ENCODE measurements at places on chromosomes 16 and 17.

DNA sequence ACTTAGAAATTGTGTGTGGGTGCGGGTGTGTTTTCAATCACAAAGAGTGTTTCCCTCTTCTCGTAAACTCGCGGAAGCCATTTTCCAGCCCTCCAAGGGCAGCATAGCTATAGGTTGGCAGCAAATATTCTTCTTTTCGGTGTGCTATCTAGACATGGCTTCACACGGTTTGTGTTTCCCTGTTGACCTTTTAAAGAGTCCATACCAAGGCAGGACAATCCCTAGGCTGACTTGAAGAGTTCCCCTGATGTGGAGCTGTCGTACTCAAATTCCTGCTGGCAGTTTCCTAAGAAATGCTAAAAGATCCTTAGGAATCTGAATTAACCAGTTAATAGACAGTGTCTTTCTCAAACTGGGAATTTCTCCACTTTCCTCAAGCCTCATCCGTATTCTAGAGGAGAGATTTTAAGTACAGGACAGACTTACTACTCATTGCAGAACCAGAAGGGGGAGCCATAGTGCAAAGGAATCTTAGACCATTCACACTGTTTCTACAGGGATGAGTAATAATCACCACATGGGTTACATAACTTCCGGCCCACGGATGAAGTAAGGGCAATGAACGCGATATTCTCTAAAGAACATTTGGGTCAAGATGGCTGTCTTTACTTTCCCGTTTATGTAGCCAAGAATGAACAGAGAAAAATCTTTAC is 288.6 kb upstream of the ELAC2 start:
- DNase-seq: peak; percentile 10

- no peak for DNase-seq
Measured at GRCh38 chr17:55726440-55726839, 3.8 kb upstream of the TMEM100 start.

GRCh38 chr17:1961189-1961588 is 63.9 kb downstream of the RTN4RL1 start:
- peak; percentile 82 for DNase-seq

DNA sequence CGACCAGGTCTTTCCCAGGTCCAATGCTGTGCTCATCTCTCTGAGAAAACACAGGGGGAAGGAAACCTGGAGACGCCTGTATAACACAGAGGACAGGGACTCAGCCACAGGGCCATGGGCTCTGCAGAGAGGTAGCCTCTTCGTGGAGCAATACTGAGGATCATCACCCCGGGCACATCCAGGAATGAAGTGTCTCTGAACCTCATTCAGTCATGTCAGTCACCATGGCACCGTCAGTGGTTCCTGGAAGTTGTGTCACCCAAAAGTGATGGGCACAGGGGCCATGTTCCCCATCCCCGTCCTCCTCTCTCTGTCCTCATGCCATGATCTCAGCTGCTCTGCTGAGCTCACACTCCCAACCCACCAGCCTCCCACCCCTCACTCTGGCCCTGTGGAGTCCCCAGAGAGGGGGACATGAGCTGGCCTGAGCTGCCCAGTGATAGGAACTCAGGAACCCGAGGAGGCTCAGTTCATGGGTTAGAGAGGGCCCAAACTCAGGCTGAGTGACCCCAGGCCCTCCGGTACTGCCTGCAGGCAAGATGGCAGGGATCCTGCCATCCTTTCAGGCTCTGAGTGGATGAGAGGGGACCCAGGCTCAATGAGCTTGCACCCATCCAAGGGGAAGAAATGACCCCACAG is 53.4 kb downstream of the PITPNM3 start:
- DNase-seq: no peak

DNA sequence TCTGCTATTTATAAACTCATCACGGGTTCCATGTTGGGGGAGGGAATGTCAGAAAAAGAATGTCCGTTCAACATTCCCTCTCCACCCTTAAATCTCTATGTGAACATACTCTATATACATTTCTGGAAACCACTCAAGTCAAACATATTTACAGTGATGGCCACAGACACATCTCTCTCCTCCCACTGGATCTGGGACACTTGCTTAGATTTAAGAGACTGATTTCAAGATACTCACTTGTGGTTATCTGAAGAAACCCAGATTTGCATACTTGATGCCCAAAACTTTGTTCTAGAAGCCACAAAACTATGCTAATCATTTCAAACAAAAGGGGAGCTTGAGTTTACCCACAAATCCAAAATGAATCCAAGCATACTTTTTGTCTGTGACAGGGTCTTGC is 182.9 kb upstream of the SOX9 start:
- DNase-seq: no peak

DNA sequence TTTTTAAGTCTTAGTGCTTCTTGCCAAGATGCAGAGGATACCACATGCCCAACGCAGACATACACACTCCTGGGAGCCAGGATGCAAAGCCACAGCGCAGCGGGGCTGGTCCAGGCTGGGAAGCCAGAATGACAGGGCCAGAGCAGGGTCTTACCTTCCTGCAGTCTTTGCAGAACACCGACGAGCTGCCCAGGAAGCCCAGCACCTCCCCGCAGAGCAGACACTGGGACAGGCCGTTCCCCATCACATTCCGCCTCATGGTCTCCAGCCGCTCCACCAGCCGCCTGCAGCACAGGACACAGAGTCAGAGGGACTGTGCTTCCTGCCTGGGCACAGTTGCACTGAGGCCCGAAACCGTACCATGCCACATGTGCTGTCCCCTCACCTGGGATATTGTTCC is 33.3 kb downstream of the RPH3AL start:
- no peak for DNase-seq

Data from HAP-1 (cell line).